ENCODE measurements at places on chromosomes 5 and 9.

DNA sequence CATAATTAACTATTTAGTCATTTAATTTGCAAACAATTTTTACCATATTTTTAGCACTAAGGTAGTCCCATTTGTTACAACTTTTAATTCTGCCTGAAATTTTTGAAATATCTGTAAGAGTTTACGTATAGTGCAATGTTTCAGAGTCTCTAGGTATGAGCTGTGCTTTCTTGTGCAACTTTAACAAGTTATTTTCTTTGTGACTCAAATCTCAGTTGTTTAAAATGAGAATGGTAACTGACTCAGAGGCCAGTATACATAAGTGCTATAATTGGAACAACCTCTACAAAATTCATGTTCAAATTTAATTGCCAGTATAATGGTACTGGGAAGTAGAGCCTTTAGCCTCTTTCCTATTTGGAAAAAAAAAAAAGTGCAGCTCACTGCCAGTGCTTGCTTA is 14.2 kb upstream of the ZNF883 start:
- no peaks in the 10 kb centered on the region for H3K27me3 ChIP-seq
- no peaks in the 10 kb centered on the region for H3K36me3 ChIP-seq
- H3K4me3 ChIP-seq = peak overlapping the region; percentile 29
- H3K4me1 ChIP-seq = no peaks in the 10 kb centered on the region
- no peak for DNase-seq

- no peaks in the 10 kb centered on the region for H3K36me3 ChIP-seq
- H3K4me3 ChIP-seq = no peak overlapping the region
- peaks cover 3% of the 10 kb centered on the region for H3K4me1 ChIP-seq
Observed at GRCh38 chr5:144469106-144469505, 298.4 kb downstream of the KCTD16 start.

DNA sequence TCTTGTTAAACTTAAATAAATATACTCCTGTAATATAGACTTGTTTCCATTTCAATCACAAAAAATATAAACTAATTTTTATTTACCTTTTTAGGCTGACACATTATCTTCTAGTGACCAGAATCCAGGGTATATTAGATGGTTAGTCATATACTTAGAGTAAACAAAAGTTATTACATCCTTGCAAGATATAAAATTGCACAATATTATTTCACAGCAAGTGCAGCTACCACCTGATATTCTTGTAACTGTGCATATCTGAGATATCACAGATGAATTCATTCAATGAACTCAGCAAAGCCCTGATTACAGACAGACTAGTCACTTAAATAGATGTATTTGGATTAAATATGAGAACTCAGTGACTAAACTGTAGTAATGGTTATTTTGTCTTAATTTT is 25.6 kb upstream of the ARRDC3 start:
- H3K4me1 ChIP-seq = no peaks in the 10 kb centered on the region
- H3K36me3 ChIP-seq = no peaks in the 10 kb centered on the region
- no peak overlapping the region for H3K27ac ChIP-seq
- no peaks in the 10 kb centered on the region for H3K27me3 ChIP-seq
- no peak for DNase-seq
- no peak overlapping the region for H3K4me3 ChIP-seq

DNA sequence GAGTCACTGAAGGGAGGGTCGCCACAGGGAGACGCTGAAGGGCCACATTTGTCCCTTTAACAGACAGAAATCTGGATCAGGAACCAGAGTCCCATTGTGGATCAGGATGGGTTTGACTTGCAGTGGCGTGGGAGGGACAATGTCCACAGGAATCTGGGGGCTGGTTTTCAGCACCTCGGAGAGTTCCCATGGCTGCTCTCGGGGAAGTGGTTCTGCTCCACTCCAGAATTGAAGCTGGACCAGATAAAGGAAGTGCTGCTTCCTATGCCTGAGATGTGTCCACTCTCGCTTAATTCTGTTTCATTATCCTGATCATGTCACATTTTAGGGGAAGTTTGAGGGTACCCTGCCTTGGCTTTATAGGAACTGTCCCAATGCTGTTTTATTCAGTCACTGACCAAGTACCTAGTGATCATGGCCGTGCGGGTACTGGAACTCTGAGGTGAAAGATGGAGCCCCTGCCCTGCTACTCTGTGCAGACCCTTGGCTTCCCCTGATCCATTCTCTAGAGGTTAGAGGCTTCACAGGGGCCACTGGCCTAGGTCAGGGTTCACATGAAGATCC is 28.7 kb downstream of the ENHO start:
- no peak overlapping the region for H3K27ac ChIP-seq
- H3K4me3 ChIP-seq = no peak overlapping the region
- no peaks in the 10 kb centered on the region for H3K4me1 ChIP-seq
- no peaks in the 10 kb centered on the region for H3K36me3 ChIP-seq
- DNase-seq = peak; percentile 58

DNA sequence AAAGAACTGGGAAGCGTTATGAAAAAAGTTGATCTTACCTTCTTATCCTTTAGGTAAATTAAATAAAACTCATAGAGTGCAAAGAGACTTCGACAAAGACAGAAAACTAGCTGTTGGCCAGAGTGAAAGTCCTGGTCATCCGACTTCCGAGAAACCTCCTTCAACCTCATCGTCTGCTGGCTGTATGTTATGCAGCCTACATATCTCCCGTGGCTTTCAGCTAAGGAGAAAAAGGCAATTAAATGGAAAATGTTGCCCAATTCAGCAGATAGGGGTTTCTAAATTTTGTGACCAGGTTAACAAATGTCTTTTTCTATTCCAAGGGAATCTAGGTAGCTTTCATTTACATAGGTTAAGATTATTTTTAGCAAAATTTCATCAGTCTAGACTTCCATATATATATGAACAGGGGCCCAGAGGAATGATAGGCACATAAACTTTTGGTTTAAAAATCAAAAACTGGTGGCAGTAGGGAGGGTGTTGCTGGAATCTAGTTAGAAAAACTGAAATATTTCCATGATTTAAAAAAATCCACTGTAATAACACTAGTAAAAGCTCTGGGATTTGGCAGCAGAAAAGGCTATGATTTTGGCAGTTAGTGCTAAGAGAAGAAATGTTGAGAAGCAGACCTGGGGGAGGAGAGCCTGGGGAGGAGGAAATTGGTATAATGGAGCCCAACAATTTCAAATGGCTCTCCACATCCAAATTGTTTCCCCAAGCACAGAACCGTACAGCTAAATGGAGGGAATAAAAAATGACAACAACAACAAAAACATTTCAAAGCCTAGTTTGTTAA is 32.1 kb downstream of the RAI14 start:
- H3K27ac ChIP-seq = peak overlapping the region; percentile 95
- no peak for DNase-seq
- peaks cover 57% of the 10 kb centered on the region for H3K36me3 ChIP-seq

GRCh38 chr5:159451197-159452052 is 121.1 kb upstream of the IL12B start:
- peak; percentile 88 for DNase-seq
- peaks cover 12% of the 10 kb centered on the region for H3K4me1 ChIP-seq
- no peaks in the 10 kb centered on the region for H3K36me3 ChIP-seq

GRCh38 chr9:129289131-129289731 is 111.2 kb upstream of the IER5L start:
- peaks cover 5% of the 10 kb centered on the region for H3K27me3 ChIP-seq
- H3K4me3 ChIP-seq = no peak overlapping the region
- H3K36me3 ChIP-seq = no peaks in the 10 kb centered on the region
- peaks cover 11% of the 10 kb centered on the region for H3K4me1 ChIP-seq
- no peak for DNase-seq

DNA sequence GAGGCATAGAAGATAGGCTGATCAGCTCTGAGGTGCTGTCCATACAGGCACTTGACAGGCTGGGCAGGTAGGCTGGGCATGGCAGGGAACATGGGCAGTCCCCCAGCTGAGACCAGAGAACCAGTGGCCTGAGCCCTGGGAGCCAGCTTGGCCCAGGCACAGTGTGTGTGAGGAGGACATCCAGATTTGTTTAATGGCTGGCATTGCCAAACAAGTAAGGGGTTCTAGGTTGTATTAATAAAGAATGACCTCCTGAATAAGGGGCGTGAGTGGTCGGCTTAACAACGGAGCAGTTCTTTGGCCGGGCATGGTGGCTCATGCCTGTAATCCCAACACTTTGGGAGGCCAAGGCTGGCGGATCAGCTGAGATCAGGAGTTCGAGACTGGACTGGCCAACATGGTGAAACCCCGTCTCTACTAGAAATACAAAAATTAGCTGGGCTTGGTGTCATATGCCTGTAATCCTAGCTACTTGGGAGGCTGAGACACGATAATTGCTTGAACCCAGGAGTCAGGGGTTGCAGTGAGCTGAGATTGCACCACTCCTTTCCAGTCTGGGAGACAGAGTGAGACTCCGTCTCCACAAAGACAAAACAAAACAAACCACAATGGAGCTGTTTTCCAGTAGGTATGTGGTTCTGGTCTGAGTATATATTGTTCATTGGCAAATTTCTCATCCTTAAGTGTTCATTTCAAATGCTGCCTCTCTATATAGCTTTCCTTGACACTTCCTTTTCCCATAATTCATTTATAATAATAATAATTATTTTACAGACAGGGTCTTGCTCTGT is 56.2 kb downstream of the ANGPTL2 start:
- DNase-seq = peak; percentile 82
- H3K36me3 ChIP-seq = no peaks in the 10 kb centered on the region
- no peaks in the 10 kb centered on the region for H3K27me3 ChIP-seq

DNA sequence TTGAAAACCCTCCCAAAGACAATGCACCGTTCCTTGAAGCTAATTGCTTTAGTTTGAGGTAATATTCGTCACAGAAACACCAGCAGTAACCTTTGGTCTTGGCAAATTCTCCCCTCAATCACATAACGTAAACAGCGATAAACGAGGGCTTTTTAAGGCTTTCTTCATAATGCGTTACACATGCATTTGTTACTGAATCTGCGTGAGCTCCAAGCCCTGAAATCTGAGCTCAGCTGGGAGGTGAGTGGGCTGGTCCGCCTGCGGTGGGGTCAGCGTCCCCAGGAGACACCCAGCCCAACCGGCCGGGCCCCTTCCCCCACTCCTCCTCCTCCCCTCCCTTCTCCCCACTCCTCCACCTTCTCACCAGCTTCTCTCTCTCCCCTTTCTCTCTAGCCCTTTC is 91.1 kb downstream of the BARX1 start:
- no peak overlapping the region for H3K4me3 ChIP-seq

DNA sequence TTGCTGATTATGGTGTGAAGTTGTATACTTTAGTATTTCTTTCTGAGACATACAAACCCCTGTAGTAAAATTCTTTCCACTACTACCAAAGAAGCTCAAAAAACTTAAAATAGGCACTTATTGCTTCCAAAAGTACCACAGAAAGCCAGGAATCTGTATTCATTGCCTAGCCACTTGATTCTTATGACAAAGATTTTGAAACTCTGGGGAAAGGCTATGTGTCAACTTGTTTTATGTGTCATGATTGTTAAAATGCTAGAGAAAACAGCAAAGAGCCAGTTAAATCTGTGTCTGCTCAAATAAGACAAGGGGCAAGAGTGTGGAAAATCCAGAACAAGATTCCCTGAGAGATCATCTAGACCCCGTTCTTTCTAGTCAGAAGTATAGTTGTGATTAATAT is 6.0 kb downstream of the KIF2A start:
- peaks cover 5% of the 10 kb centered on the region for H3K4me1 ChIP-seq
- DNase-seq = peak; percentile 53
- no peaks in the 10 kb centered on the region for H3K36me3 ChIP-seq
- no peaks in the 10 kb centered on the region for H3K27me3 ChIP-seq
- H3K4me3 ChIP-seq = no peak overlapping the region

DNA sequence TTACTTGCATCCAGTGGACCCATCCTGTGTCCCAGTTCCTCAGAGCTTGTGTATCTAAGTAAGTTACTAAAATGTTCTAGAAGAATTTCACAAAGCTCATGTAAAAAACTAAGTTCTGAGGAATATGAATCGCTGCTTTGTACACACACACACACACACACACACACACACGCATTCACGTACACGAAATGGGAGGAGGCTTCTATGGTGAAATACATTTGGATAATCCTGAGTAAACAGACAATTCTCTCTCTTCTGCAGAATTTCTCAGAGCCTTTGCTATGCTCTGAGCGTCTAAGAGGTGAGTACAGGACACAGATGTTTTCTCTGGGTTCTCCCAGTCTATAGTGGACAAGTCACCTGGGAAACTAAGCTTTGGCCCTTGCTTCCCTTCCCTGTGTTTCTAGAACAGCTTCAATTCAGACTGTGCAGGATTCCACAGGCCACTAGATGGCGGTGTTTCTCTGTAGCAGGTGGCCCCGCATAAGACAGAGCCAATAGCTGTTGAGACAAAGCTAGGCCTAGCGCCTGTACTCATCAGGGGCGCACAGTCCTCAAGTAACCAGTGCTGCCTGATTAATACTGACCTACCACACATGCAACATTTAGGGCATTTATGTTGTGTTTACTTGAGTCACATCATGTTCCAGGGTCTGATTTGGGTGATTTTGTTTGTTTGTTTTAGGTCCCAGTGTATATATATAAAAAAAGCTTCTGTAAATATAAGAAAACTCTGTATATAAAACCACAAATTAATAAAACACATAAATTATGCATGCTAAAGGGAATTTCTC is 114.8 kb downstream of the LIFR start:
- H3K4me1 ChIP-seq = peaks cover 8% of the 10 kb centered on the region
- DNase-seq = peak; percentile 93
- H3K4me3 ChIP-seq = no peak overlapping the region
- no peaks in the 10 kb centered on the region for H3K27me3 ChIP-seq
- H3K27ac ChIP-seq = no peak overlapping the region
- no peaks in the 10 kb centered on the region for H3K36me3 ChIP-seq

DNA sequence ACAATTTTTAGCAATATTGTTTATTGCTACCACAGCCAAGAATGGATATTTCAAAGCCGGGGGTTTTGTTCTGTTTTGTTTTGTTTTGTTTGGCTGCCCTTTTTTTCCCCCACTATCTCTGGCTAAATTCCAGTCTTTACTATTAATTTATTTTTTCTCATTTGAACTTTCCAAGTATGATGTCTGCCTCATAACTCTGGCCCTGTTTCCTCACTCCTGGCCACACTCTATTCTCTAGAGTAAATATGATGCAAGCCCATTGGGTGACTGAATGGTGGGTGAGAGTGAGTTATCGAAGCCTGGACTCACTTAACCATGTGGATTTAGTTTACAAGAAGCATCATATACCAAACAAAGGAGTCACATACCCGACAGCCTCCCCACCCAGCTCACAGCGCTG is 41.9 kb downstream of the WDR36 start:
- no peaks in the 10 kb centered on the region for H3K36me3 ChIP-seq
- no peak for DNase-seq
- H3K4me3 ChIP-seq = peak overlapping the region; percentile 31
- H3K27me3 ChIP-seq = no peaks in the 10 kb centered on the region
- no peak overlapping the region for H3K27ac ChIP-seq
- H3K4me1 ChIP-seq = peaks cover 2% of the 10 kb centered on the region

GRCh38 chr5:2464141-2464540 is 287.3 kb downstream of the IRX2 start:
- no peak for DNase-seq
- H3K36me3 ChIP-seq = no peaks in the 10 kb centered on the region
- no peak overlapping the region for H3K4me3 ChIP-seq
- no peaks in the 10 kb centered on the region for H3K4me1 ChIP-seq
- no peaks in the 10 kb centered on the region for H3K27me3 ChIP-seq
- no peak overlapping the region for H3K27ac ChIP-seq

- H3K36me3 ChIP-seq = peaks cover 73% of the 10 kb centered on the region
- no peak overlapping the region for H3K4me3 ChIP-seq
- no peak for DNase-seq
- peak overlapping the region; percentile 21 for H3K27ac ChIP-seq
- peaks cover 44% of the 10 kb centered on the region for H3K4me1 ChIP-seq
Observed at GRCh38 chr5:177468329-177468684, 5.1 kb downstream of the DBN1 start.

GRCh38 chr9:4177970-4178758 is 121.7 kb downstream of the GLIS3 start:
- H3K27ac ChIP-seq = no peak overlapping the region
- H3K36me3 ChIP-seq = no peaks in the 10 kb centered on the region
- H3K27me3 ChIP-seq = no peaks in the 10 kb centered on the region
- H3K4me1 ChIP-seq = no peaks in the 10 kb centered on the region
- H3K4me3 ChIP-seq = no peak overlapping the region
